ENCODE measurements at places on chromosomes 16 and 17.

DNA sequence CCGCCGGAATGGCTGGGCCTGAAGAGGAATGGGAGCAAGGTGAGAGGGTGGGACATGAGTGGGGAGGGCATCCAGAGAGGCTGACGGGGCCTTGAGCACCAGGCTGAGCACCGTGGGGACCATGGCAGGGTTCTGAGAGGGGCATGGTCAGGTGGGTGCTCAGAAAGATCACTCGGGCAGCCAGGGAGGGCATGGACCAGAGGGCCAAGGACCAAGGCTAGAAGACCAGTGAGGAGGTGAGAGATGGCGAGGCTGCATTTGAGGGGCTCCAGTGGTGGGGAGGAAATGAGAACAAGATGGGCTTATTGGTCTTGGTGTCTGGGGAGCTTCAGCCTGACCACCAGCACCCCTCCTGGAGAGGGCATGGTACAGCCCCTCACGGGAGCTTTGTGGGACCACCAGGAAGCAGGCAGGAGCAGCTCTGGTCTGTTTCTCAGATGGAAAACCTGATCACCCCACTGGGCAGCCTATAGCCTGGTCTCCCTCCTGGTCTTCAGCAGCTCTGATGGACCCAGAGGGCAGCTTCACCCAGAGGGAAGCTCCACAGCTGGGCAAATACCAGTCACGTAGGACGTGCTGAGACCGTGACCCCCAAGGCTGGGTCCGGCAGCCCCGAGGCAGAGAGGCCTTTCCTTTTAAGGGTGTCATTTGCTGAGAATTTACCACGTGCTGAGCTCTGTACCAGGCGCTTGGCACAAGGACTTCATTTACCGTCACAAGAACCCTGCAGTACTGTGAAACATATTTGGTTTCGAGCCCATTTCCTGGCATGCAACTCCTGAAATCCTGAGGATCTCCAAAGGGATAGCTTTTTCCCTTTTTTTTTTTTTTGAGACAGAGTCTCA lies 11.4 kb upstream of the NCBP3 start:
- DNase-seq, result no peak

- no peak for DNase-seq
Measured at GRCh38 chr16:740459-740763, 386 bp downstream of the CIAO3 start.

DNA sequence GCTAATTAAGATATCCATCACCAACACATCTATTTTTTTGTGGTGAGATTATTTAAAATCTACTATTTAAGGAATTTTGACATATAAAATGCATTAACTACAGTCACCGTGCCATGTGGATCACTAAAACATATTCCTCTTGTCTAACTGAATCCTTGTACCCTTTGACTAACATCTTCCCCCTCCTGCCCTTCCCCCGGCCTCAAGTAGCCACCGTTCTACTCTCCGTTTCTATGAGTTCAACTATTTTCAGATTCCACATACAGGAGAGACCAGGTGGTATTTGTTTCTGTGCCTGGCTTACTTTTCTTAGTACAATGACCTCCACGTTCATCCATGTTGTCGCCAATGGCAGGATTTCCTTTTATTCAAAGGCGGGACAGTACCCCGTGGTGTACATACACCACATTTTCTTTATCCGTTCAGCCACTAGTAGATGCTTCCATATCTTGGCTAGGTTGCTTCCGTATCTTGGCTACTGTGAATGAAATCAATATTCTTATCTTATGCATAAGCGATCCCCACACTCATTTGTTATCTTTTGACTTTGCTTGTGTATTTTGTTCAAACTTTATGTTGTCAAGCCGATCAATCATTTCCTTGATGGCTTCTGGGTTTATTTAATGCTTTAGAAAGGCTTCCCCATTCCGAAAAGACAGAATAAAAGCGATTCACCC lies 134.7 kb downstream of the KCNJ12 start:
- no peak for DNase-seq

DNA sequence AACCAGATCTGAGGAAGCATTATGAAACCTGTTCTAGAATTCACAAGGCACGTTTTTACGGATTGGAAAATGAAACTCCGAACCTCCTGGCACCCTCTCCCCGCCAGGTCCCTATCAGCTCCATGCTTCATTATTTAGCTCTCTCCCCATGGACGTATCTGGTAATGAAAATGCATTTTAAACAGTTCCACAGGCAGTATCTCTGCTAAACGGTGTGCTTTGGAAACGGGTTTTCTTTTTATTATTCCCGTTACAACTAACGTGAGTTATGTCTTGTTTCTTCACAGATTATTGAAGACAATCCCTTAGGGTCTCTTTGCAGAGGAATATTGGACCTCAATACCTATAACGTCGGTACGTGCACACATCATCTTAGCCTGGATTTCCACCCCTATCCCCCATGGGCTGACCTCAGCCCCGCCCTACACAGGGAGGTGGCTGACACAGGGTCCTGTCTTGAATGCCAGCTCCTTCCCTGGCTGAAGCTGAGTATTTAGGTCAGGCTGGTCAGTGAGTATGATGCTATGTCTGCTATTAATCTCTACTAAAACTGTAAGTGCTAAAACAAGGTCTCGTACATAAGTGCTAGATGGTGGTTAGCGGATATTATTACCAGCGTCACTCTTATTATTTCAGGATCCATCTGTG lies 82.9 kb downstream of the SDR42E1 start:
- DNase-seq, result no peak

- DNase-seq, result no peak
Measured at GRCh38 chr17:17220529-17220928, 14.4 kb upstream of the PLD6 start.

- DNase-seq, result no peak
Measured at GRCh38 chr17:79044462-79044861, 20.5 kb downstream of the C1QTNF1 start.

DNA sequence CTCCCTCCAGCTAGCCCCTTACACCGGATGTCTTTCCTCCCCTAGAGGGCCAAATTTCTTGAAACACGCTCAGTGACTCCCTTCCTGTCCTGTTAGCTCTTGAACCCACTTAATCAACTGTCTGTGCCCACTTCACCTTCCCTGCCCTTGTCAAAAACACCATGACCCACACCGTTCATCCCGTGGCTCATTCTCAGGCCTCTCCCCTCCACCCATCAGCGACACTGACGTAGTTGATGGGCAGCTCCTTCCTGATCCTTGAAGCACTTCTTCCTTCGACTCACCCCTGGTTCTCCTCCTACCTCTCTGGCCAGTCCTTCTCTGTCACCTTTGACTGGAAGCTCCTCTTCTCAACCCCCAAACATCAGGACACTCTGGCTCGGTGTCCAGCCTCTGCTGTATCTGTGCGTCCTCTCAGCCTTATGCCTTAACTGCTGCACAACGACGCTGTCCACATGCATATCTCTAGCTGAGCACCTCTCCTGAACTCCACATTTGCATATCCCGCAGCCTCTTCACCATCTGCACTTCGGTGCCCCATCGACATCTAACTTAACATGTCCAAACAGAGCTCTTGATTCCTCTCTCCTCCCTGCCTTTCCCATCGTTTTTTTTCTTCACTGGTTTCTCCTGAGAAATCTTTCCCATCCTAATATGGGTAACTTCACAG lies 39.3 kb upstream of the CCDC182 start:
- DNase-seq, result no peak

GRCh38 chr16:14232106-14232864 lies 161.2 kb downstream of the MRTFB start:
- no peak for DNase-seq

DNA sequence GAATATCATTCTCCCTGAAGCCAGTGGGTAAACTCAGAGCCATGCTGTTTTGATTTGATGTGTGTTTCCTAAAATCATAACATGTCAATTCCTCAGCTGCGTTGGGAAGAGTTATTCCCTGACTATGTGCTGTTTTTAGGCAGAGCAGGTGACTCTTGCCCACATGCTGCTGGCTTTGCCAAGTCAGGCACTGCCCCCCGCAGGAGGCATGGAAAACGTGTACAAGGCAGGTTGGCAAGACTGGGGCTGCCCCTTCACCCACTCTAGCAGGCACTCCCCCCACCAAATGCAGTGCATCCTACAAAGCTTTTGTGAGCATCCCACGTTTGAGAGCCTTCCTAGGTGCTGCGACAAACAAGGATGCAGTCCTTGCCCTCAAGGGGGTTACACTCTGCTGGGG lies 38.3 kb upstream of the NAT9 start:
- DNase-seq, result no peak

DNA sequence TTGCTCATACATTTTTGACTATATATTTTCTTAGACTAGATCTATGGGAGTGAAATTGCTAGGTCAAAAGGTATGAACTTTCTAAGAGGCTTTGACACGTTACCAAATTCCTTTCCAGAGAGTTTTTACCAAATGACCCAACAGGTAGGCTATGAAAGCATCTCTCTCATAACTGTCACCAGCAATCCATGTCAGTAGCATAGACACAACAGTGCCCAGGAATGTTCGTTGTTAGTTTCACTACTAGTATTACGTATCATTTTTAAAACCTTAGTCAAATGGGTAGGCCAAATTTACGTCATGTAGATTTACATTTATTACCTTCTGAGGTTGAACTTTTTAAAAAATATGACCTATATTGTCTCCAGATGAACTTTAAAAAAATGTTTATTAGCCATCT lies 66.8 kb downstream of the MARCHF10 start:
- no peak for DNase-seq

- DNase-seq, result no peak
Measured at GRCh38 chr16:269061-269796, 6.5 kb downstream of the RGS11 start.
